ENCODE measurements at places on chromosomes 4 and X. TPM values are rescaled to one million over a fixed set of nuclear protein-coding genes. Genes with fewer than 3 reads are reported as not detected.

DNA sequence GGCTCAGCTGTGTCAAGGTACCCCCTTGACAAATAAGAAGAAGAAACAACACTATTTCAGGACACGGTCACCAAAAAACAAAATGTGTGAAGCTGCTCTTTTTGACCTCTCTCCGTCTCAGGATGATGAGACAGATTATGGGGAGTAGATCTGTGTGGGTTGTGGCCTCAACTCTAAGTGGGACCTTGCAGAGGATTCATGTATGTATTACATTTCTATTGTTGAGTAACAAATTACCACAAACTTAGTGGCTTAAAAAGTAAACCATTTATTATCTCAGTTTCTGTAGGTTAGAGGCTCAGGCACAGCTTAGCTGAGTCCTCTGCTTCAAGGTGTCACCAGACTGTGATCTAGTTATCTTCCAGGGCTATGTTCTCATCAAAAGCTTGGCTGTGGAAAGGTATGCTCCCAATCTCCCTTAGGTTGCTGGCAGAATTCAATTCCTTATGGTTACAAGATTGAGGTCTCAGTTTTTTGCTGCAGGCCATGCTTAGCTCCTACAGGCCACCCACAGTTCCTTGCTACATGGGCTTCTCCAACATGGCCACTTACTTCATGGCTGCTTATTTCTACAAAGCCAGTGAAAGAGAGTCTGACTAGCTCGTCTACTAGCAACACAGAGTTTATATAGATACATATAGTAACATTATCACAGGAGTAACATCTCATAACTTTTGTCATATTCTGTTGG is 28.1 kb downstream of the DGKK start:
- no peak for DNase-seq

GRCh38 chr4:168537571-168537970 is 40.7 kb downstream of the PALLD start:
- DNase-seq: no peak

GRCh38 chr4:67762086-67762485 is 7.9 kb upstream of the GNRHR start:
- no peak for DNase-seq

The TKTL1 gene
- total RNA-seq: 13.0 TPM

The PROM1 gene
- total RNA-seq: 3.5 TPM

The GABRE gene
- 30.3 TPM for total RNA-seq

The PRDM5 gene
- 7.4 TPM for total RNA-seq
